ENCODE measurements at places on chromosomes 11 and 22.

DNA sequence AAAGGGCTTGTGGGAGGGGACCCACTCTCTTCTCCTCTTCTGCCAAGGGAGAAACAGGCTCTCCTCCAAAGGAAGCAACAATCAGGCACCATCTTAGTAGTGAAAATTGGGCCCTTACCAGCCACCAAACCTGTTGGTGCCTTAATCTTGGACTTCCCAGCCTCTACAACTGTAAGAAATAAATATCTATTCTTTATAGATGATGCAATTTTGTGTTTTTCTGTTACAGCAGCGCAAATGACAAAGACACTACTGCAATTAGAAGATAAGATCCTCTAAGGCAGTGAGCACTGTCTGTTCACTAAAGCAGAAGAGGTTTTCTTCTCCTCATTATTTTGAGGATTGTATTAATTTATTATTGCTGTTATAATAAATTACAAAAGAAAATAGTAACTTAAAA, 691.4 kb upstream of the CCDC179 start:
- no peak for DNase-seq

DNA sequence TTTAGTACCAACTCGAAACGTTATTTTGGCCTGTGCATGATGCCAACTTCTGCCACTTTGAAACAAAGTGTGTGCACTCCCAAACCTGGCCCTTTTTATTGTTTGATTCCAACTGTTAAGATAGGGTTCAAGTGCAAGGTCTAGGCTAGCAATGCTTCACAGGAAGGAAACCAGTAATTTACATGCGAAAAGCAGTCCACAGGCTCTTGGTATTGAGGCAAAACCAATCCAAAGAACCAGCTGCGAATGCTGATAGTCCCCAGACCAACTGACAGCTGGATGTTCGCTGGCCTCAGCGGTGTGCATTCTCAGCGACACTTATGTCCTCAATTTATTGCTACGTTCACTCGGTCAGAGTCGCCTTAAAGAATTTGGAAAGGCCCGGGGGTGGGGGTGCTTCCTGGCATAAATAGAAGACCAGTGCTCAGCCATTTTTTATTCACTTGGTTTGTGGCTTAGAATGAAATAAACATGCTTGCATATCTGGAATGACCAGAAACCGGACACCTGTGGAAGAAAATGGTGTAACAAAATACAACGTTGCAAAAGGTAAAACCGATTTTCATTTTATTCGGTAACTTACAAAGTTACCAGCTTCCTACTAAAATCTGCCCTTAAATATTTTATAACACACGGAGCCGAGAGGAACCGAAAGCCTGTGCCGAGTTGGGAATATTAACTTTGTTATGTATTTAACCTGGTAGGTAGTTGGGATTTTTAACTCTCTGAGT, 1.6 kb downstream of the CPT1A start:
- no peak for DNase-seq

DNA sequence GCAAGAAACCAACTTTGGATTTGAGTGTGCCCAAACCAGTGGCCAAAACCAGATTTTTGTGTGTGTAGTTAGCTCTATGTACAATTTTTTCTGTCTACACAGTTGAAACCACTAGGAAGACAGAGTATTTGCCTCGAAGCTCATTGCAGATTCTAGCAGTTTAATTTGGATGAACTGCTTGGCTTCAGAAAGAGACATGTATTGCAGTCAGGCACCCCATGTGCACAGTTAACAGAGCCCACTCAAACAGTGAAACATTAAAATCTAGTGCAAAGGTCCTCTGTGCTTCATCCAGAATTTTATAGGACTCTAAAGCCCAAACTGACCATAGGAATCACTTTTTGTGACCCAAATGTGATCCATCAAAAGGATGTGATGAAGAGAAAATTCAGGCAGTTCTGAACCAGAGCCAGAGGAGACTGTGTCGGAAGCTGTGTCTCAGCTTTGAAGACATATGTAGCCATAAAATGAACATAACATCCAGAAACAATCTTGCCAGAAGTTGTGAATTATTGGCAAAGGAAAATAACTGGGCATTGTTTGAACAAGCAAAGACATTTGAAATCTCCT, 82.7 kb downstream of the PANX1 start:
- no peak for DNase-seq

DNA sequence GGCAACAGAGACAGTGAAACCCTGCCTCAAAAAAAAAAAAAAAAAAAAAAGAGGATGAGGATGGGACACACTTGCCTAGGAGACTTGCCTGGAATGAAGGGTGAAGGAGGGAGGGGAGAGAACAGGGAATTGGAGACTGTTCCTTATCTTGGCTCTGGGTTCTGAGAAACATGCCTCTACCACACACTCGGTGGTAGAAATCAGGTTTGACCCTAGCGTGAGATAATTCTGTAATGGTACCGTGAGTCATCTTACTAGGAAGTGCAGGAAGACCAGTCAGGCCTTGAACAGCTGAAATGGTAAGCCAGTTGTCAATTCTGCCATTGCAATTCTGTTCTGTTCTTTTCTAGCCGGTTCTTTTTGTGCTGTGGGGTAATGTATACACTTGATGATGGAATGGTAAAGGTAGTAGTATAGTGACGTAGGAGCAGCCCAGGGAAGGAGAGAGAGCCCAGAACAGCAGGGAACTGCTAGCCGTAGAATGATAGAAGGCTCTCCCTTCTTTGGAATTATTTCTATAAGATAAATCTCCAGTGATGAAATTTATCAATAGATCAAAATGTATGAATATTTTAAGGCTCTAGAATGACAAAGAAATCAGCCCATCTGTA, 3.9 kb upstream of the AMBRA1 start:
- DNase-seq, result no peak

GRCh38 chr11:123561431-123561800, 93.0 kb downstream of the SCN3B start:
- DNase-seq, result no peak

GRCh38 chr22:44541671-44542319, 43.8 kb upstream of the RTL6 start:
- DNase-seq, result no peak

GRCh38 chr22:50012211-50013181, at the start of gene IL17REL:
TSS of gene IL17REL (minus strand) at chr22:50012765. CDS start at chr22:50012646, 119 bp downstream.
- no peak for DNase-seq

DNA sequence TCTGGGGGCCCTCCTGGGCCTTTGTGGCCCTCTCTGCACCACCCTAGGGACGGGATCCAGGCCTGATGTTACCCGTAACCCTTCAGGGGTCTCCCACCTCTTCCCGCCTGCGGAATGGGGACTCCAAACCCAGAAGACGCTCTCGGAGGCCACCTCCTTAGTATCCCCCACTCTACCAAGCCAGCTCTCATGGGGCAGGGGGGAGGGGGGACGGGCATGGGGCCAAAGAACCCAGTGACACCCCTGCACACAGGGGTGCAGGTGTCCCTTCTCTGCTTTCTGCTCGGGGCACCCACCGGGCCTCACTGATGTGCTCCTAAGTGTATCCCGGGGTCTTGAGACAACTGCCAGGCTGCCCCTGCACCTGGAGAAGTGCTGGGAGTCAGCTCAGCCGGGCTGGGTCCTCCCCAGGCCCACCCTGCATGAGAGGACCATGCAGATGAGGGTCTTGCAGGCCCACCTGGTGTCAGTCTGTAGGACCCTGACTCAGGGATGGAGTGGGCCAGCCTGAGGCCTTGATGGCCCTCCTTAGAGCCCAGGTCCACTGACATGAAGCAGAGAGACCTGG, 176.9 kb downstream of the IGLL1 start:
- DNase-seq, result no peak

DNA sequence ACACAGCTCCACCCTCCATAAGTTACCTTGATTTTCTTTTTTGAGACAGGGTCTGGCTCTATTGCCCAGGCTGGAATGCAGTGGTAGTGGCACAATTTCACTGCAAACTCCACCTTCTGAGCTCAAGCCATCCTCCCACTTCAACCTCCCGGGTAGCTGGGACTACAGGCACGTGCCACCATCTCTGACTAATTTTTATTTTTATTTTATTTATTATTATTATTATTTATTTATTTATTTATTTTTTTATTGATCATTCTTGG, 9.6 kb downstream of the RPS3 start:
- DNase-seq, result no peak
